Nucleus accumbens (tissue), 56 donors: ENCODE measurements at places on chromosomes 4 and X.

- DNase-seq: no peak
These were observed 152.8 kb downstream of the ADGRA3 start for GRCh38 chr4:22363036-22363435.

DNA sequence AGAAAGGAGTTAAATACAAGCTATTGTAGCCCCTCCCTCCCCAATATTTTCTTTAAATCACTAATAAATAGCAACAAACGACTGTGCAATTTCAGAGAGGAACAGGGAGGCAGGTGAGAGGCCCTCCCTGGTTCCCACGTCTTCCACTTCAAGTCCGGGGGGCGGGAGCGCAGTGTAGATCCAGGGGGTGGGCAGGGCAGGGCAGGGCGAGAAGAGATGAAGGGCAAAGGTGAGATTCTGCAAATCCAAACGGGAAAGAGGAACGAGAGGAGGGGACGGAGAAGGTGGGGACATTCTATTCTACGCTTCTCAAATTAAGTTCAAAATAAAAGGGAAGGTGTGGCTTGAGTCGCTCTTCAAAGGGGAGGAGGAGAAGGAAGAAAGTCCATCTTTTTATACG, 6.8 kb downstream of the NKX6-1 start:
- no peak for DNase-seq

DNA sequence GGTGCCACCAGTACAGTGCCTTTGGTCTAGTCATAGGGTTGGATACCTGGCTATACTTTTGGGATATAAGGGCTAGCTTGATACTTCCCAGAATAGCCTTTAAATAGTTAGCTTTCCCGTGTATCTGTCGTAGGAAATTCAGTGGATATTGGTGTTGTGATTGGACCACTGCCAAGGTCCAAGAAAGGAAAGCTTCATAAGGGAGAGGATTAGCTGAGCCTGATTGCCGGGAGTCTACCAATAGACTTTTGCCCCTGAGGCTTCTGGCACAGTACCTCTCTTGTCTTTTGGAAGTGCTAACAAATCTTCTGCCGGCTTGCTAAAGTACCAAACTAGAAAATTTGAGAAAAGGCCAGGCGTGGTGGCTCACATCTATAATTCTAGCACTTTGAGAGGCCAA, 350.6 kb downstream of the CHIC1 start:
- no peak for DNase-seq

DNA sequence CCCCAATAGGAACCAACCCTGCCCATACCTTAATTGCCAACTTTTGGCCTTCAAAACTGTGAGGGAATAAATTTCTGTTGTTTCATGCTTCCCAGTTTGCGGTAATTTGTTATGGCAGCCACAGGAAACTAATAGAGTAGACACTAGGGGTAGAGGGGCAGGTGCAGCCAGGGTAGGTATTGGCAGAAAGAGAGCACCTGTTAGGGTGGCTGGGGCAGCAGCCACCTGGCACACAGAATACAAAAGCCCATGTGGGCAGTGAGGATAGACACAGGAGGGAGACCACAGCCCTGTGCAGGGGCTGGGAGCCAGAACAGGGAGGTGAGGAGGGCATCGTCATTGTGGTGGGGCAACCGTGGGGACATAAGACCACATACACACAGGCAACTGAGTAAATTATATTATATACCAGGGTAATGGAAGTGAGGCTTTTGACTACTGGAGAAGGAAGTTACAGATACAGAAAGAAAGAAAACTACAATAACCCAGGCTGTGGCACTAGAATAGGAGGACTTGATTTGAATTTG, 28.2 kb downstream of the IRF2 start:
- DNase-seq: no peak

DNA sequence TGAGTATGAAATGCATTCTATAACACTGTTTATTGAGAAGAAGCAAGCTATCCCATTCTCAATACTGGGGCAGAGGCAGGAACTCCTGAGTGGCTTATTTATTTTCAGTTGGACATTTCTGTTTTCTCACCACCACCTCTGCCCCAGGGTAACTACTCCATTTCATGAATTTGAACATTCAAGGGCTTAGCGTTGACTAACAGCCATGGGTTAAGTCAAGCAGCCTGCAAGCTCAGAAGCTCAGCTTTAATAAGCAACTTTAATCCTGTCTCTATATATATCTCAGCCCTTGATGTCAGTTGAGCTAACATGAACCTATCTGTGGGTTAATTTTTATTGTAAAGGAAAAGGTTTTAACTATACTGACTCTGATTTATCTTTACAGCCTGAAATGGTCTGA, 93.8 kb downstream of the MBNL3 start:
- DNase-seq: no peak

DNA sequence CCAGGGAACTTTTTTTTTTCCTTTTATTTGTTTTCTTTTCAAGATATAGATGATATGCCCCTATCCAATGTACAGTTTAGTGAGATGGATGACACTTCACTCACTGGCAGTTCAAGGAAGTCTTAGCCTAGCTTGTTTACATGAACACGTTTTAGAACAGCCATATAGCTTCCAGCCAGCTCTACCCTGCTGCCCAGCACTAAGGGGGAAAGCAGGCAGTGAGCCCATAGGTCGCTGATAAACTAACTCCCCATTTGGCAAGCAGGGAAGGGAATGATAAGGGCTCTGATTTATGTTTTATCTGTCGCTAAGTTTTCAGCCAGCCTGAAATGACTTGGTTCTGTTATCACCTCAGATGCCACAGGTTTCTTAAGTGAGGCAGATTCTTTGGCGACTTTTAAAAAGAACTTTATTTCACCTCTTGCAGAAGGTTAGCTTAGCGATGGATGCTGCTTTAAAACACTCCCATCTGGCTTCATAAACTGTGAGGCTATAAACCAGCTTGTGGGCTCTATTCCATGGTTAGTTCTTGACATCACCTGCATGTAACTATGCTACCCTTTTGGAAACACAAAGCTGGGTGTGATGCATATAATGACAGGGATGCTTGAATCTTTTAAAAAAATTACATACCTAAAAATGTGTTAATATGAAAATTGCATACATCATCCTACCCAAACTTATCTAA, 348.4 kb downstream of the FBXO8 start:
- DNase-seq: no peak
